SJSA1 (cell line): ENCODE measurements at places on chromosomes 6 and 20.

DNA sequence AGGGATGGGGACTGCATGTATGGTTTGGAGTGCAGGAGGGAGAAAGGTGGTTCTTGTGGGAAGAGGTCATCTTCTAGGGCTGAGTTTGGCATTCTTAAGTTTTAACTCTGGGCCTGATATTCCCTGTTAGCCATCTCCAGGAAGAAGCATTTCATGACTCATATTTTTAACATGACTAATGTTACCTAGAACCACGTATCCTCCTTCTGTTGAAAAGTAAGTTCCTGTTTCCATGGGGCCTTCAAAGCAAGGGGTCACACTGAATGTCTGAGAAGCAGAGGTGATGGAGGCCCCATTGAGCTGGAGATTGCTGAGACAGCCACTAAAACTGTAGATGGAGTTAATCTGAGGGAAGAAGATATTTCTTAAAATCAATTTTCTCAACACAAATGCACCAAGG lies 30.2 kb downstream of the FAM229B start:
- no peak overlapping the region for H3K27ac ChIP-seq
- peaks cover 13% of the 10 kb centered on the region for H3K4me1 ChIP-seq
- no peak overlapping the region for H3K4me3 ChIP-seq
- no peaks in the 10 kb centered on the region for H3K27me3 ChIP-seq
- no peak for DNase-seq

- no peak overlapping the region for H3K4me3 ChIP-seq
- H3K27me3 ChIP-seq: no peaks in the 10 kb centered on the region
- no peak overlapping the region for H3K27ac ChIP-seq
- H3K4me1 ChIP-seq: peaks cover 20% of the 10 kb centered on the region
Observed at GRCh38 chr6:111894951-111895350, 21.7 kb upstream of the FYN start.

DNA sequence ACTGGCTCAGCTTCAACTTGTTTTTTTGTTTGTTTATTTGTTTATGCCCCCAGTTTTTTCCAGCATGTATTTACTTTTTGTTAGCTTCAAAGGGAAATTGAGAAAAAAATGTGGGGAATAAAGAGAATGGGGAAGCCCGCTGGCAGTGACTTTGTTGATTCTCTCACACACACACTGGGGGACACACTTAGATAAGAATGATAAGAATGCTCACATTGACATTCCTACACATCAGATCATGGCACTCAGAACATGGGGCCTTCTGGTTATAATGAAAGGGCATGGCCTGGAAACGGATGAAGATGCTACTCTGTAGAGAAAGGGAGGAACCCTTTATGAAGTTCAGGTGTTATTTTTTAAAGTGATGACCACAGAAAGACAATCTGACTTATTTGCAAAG lies 15.6 kb upstream of the DAAM2 start:
- H3K4me3 ChIP-seq: no peak overlapping the region
- H3K27ac ChIP-seq: no peak overlapping the region
- no peaks in the 10 kb centered on the region for H3K4me1 ChIP-seq
- DNase-seq: no peak
- H3K36me3 ChIP-seq: no peaks in the 10 kb centered on the region

DNA sequence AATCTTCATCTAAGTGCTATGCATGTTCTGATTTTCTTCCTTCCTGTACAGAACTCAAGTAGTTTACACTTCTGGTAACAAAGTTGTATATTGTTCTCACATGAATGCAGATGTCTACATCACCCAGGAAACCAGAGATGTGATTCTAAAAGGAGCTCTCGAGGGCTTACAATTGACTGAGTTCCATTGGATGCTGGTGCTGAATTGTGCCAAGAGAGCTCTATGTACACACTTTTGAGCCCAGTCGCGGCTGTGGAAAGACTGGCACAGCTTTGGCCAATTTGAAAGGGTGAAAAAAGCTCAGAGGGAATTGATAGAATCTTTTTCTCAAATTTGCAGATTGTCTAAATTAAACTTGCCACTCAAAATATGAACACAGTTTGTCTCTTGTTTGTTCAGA lies 340.7 kb downstream of the LMBRD1 start:
- H3K27me3 ChIP-seq: no peaks in the 10 kb centered on the region
- no peak for DNase-seq
- H3K36me3 ChIP-seq: no peaks in the 10 kb centered on the region
- H3K4me1 ChIP-seq: no peaks in the 10 kb centered on the region
- H3K27ac ChIP-seq: no peak overlapping the region

GRCh38 chr20:35972462-35972861 lies 4.1 kb downstream of the CNBD2 start:
- no peak for DNase-seq
- no peaks in the 10 kb centered on the region for H3K36me3 ChIP-seq
- no peak overlapping the region for H3K27ac ChIP-seq
- no peaks in the 10 kb centered on the region for H3K4me1 ChIP-seq
- H3K4me3 ChIP-seq: no peak overlapping the region
- H3K27me3 ChIP-seq: no peaks in the 10 kb centered on the region

GRCh38 chr6:45653117-45653883 lies 275.6 kb upstream of the SUPT3H start:
- no peak overlapping the region for H3K4me3 ChIP-seq
- no peaks in the 10 kb centered on the region for H3K36me3 ChIP-seq
- H3K27ac ChIP-seq: no peak overlapping the region
- H3K4me1 ChIP-seq: peaks cover 66% of the 10 kb centered on the region
- no peaks in the 10 kb centered on the region for H3K27me3 ChIP-seq
- DNase-seq: no peak

DNA sequence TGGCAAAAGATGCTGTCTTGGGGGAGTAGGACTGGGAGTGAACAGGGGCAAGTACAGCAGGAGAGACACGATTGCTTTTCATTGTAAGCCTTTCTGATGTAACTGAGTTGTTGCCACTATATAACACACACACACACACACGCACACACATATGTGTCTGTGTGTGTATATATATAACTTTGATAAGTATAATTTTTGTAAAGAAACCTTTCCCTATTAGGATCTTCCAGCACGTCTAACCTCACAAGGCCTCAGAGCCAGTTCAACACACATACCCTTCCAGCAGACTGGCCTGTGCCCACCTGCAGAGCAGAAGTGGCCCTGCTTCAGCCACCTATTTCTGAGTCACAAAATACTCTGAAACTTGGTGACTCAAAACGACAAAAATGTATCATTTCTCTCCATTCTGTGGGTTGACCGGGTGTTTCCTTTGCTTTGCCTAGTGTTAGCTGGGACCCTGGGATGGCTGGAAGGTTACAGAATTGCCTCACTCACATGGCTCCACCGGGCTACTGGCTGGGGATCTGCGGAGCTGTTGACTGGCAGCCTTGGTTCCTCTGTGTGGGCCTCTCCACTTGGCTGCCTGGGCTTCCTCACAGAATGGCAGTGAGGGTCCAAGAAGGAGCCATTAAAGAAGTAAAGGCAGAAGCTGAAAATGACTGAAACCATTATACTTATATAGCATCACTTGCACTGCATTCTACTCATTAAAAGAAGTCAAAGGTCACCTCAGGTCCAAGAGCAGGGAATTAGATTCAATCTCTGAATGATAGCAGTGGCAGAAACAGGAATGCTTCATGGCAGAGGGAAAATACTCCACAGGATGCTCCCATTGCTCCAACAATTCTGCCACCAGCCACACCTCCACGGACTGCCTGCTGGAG lies 126.4 kb downstream of the BANF2 start:
- H3K27ac ChIP-seq: no peak overlapping the region
- no peaks in the 10 kb centered on the region for H3K36me3 ChIP-seq
- no peak overlapping the region for H3K4me3 ChIP-seq
- DNase-seq: no peak
- no peaks in the 10 kb centered on the region for H3K4me1 ChIP-seq
- no peaks in the 10 kb centered on the region for H3K27me3 ChIP-seq

DNA sequence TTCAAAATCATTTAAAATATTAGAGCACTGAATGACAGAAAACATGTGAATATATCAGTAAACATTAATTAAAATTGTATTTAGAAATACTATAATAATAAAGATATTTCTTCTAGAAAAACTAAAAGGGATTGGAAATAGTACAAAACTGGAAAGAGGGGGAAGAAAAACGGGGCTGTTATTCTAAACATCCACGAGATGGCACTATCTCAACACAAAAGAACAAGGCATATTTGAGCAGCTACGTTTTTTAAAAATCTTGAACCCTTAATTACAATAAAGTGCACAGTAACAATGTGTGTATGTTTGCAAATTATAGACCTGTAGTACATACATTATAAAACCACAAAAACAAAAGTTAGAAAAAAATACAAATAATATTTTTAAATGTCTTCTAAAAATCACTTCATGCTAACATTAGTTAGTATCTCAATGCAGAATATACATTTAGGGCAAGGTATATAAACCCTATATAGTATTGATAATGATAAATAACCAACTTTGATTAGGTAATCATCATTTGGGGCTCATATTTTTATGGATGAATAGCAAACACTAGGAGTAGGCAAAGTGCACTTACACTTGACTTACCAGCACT lies 42.5 kb upstream of the PNISR start:
- no peaks in the 10 kb centered on the region for H3K4me1 ChIP-seq
- no peaks in the 10 kb centered on the region for H3K27me3 ChIP-seq
- no peak overlapping the region for H3K27ac ChIP-seq
- DNase-seq: no peak

- no peak overlapping the region for H3K4me3 ChIP-seq
- no peaks in the 10 kb centered on the region for H3K27me3 ChIP-seq
- no peak for DNase-seq
- no peak overlapping the region for H3K27ac ChIP-seq
- H3K4me1 ChIP-seq: no peaks in the 10 kb centered on the region
Observed at GRCh38 chr6:92962846-92963245, 456.5 kb downstream of the EPHA7 start.

DNA sequence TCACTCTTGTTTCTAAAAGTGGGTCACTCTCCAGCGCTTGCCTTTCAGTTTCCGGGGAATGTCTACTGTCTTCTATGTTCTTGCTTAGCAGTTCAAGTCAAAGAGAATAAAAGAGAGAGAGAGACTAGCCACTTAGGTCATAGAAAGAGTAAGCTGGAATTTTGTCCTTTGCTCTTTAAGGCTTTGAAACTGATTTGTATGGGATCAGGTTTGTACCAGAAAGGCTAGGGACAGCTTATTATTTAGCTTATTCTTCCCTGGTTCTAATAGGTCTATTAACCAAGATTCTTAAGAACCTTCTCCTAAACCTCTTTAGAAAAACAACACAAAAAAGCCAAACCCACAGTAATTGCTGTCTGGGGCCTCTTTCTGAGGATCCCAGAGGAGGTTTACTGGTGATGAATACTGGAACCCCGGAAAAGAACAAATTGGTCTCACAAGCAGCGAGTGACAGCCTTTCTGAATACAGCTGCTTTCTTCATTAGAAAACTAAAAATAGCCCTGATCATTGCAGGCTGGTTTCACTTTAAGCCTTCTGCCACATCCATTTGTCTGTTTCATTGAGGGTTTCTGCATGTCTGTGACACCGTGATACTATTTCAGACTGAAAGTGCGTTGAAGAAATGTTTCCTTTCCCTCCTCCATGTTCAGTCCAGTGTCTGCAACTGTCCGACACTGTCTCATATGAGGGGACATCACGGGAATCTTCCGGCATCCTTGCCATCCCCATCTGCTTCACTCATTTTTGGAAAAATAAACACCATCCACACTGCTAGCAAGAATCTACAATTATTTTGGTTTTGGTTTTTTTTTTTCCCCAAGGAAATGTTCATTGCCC lies 75.1 kb upstream of the ATXN1 start:
- H3K4me1 ChIP-seq: peaks cover 13% of the 10 kb centered on the region
- H3K27me3 ChIP-seq: no peaks in the 10 kb centered on the region
- H3K27ac ChIP-seq: peak overlapping the region; percentile 40

GRCh38 chr6:167877994-167878779 lies 51.5 kb downstream of the AFDN start:
- DNase-seq: no peak
- no peak overlapping the region for H3K4me3 ChIP-seq
- H3K4me1 ChIP-seq: peaks cover 4% of the 10 kb centered on the region; the same call in 1 of the 2 replicates
- no peak overlapping the region for H3K27ac ChIP-seq
